GDM1 (cell line): ENCODE measurements at places on chromosomes 12 and 14.

GRCh38 chr12:132284071-132284826, 45.1 kb downstream of the GALNT9 start:
- DNase-seq = peak; percentile 21

GRCh38 chr14:94021416-94022157, 4.6 kb upstream of the OTUB2 start:
- no peak for DNase-seq

- DNase-seq = no peak
Measured at GRCh38 chr12:20289520-20289919, 78.8 kb upstream of the PDE3A start.

DNA sequence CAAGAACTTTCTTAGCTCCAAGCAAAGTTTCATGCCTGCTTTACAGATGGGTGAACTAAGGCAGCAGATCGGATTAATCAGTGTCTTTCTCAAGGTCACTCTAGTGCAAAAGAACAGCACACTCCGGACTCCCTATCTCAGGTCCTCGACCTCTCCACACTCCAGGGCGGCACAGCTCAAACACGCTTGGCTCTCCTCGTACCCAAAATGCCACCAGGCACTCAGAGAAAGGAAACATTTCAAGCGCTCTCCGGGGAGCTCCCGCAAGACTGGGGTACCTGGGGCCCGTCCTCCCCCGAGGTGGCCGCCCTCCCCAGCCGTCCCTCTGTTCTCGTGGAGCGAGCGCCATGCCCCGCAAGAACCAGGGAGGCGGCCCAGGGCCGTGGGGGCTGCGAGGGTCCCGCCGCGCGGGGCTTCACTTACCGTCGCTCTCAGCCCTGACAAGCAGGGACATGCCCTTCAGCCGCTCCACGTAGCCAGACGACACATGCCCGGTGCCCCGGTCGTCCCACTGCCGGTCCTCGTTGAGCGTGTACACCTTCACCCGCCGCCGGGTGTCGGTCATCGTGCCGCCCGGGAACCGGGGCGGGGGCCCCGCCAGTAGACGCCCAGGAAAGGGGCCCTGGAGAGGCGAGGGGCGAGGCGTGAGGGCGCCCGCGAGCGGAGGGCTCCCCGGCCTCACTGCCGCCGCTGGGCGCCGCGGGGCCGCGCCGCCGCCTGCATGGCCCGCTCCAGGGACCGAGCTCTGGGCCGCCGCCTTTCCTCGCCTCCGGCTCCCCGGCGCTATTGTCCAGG, 830 bp downstream of the PPP4R3A start:
- no peak for DNase-seq

- DNase-seq = no peak
Measured at GRCh38 chr12:84637926-84638325, 274.7 kb downstream of the SLC6A15 start.

DNA sequence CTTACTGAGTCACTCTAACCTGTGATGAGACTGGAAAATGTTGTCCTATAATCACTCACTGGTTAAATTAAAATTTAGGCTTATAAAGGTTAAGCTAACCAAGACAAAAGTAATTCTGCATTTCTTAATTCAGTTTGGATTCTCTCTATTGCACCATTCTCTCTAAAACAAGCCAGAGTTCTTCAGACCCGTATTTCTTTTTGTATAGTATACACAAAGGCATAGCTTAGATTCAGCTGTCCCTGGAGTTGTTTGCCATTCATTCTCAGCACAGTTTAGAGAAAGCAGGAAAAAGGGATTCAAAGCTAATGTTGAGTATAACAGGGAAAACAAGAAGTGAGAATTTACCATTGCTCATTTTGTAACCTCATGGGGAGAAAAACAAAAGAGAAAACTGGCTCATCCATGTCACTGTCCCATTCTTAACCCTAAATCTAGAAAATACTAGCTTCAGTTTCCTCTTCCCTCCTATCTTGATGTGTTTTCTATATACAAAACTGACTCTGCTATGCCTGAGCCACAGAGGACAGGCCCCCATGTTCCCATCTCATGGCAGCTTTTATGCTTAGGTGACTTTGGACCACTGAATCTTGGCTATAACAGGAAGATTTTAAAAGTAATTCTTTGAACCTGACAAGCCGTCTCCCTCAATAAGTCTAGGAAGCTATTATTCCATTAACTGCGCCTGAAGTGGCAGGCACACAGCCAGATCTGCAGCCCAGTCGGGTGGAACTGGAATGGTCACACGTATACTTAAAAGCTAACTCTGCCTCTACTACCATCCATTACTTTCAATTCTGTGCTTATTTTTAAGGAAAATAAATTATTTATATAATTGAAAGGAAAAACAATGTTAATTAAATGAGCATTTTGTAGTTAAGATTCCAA, 7.0 kb downstream of the AREL1 start:
- no peak for DNase-seq
